Germinal center (tissue), 1 donor: ENCODE measurements at places on chromosomes 13 and 19.
A peak's percentile ranks its signal among the peaks of the same experiment; 100 is the strongest.

- DNase-seq: no peak
Measured at GRCh38 chr13:89486065-89486464, 1814.9 kb downstream of the SLITRK5 start.

GRCh38 chr19:58515259-58515658, 3.5 kb upstream of the SLC27A5 start:
- no peak for DNase-seq

DNA sequence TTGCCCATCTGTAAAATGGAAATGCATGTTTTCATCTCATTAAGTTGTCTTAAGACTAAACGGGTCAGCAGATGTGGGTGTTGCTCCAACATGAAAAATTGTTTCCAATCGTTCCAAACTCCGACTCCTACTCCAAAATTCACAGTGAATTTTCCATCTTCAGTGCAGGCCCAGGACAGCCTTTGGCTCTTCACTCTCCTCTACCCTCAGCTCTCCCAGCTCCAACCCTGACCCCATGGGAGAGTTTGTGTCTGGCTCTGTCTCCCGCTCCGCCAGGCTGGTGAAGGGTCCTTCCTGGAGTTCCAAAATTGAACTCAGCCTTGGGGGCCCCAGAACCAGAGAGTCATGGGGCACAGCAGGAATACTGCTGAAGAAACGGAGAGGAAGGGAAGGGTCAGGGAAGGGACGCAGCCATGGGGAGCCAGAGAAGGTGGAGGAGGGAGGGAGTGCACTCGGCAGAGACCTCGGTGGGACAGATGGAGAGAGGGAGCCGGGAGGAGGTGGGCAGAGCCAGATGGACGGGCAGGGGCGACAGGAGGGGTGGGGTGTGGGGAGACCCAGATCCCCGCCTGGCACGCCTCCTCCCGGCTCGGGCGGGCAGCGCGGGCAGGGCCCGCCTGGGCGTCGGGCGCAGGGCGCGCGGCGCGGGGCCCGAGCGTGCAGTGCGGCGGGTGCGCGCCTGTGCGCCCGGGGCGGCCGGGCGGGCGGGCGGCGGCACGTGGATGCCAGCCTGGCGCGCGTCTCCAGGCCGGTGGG, 45.6 kb downstream of the CELF5 start:
- DNase-seq: no peak

DNA sequence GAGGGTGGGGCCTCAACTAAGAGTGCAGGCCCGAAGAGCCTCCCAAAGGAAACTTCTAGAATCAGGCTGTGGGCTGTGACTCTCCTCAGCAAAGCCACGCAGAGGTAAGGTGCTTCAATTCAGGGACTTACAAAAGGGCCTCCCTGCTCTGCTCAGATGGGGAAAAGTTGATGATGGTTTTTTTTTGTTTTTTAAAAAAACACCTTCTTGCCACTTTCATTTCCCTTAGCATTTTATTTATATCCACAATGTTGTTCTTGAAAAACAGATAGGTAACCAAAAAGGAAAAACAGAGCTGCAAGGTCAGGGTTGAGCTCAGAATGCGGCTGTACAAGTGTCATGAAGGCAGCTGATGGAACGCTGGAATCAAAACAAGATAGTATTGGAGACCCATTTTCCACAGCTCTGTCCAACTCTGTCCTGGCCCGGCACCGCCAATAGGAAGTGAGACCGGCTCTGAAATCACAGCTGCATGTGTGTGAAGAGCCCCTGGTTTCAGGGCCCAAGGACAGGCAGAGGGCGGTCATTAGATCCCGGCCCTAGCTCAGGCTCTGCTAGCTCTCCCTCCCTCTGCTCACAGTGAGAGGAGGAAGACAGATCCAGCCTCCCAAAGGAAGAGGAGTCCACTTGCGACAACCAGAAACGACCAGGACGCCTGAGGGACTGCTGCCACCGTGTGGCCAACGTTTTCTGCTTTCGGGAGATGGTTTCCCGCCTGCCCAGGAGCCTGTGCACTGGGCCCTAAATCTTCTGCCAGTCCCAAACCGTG, 58.3 kb downstream of the KLF2 start:
- peak; percentile 77 for DNase-seq

DNA sequence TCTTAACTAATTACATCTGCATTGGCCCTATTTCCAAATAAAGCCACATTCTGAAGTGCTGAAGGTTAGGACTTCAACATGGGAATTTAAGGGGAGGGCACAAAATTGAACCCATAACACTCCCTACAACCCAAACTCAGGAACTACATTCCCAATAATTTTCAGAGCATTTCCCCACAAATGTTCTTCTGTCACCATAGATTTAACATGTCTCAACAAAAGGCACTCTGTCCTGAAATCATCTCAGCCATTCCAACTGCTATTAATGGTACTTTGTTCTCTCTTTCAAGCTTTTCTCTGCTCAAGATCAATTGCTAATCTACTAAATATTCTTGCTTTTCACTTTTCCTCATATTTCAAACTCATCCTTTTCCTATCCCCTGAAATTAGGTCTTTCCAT, 74.0 kb upstream of the SOX1 start:
- DNase-seq: no peak

- DNase-seq: no peak
Measured at GRCh38 chr13:73776151-73776785, 357.9 kb downstream of the KLF12 start.

DNA sequence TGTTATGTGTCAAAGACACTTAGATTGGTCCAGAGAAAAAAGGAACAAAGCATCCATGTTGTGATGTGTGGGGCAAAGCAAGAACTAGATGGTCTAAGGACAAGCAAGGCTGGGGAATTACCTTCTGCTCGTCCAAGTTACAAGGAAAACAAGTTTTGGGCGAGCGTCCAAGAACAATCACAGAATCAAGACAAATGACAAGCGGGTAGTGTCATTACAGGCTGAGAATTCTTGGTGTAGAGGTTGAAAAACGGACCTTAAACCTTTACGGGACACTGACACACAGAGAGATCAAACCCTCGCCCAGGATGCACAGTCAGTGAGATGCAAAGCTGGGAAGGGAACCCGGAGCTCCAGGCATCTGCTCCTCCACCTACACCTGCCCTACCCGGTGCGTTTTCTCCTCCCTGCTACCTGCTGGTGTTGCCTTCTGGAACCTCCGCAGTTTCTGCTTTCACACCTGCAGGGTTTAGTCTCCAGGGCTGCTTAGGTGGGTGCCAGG, 515 bp upstream of the ZNF324B start:
- DNase-seq: no peak

- DNase-seq: no peak
Measured at GRCh38 chr19:28961772-28962500, 251.0 kb downstream of the UQCRFS1 start.

GRCh38 chr13:60463787-60464186, 66.8 kb downstream of the TDRD3 start:
- DNase-seq: no peak

GRCh38 chr19:34888091-34888490, 38.6 kb upstream of the ZNF30 start:
- DNase-seq: no peak

- no peak for DNase-seq
Measured at GRCh38 chr19:5665781-5666513, 14.4 kb downstream of the MICOS13 start.

- DNase-seq: no peak
Measured at GRCh38 chr19:1070931-1071791, 4.2 kb downstream of the ARHGAP45 start.

DNA sequence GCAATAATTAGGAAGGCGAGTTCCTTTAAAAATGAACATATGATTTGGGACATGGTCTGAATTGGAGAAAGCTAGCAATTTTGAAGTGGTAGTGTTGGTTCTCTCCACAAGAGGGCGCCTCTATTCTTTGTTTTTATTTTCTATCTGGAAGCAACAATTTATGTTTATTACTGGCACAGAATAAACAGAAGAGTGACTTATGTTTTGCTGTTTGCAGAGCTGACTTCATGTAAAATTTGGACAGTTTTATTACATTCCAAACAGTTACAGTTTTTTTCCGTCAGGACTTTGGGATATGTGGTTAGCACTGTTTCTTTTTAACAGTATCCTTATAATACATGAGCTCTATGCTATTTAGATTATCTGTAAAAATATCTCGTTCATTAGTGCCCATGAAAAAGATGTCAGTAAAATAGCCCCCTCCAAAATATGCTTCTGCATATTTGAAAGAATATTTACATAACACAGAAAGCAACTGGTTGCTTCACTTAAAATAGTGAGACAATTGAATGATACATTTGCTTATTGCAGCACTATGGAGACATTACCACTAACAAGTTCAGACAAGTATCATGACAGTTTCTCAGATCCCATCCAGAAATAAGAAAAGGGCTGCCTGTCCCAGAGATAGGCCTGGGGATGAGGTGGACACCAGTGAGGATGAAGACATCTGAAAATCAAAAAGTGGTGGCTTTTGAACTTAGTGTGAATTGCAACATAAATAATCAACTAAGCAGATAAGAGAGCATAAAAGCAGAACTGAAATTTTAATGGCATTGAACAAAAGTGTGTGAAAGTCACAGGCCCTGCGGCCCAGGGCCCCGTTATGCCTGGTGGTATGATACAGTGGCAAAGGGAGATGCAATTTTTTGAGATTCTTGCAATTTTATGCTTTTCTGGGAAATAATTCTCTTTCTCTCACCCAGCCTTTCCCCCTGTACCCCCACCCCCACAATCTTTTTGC, 32.3 kb upstream of the FGF9 start:
- peak; percentile 42 for DNase-seq

- DNase-seq: no peak
Measured at GRCh38 chr13:98564204-98564603, 12.7 kb downstream of the STK24 start.
